CD14-positive monocyte (primary cell): ENCODE measurements at places on chromosomes 1 and 21.
A peak's percentile ranks its signal among the peaks of the same experiment; 100 is the strongest.

DNA sequence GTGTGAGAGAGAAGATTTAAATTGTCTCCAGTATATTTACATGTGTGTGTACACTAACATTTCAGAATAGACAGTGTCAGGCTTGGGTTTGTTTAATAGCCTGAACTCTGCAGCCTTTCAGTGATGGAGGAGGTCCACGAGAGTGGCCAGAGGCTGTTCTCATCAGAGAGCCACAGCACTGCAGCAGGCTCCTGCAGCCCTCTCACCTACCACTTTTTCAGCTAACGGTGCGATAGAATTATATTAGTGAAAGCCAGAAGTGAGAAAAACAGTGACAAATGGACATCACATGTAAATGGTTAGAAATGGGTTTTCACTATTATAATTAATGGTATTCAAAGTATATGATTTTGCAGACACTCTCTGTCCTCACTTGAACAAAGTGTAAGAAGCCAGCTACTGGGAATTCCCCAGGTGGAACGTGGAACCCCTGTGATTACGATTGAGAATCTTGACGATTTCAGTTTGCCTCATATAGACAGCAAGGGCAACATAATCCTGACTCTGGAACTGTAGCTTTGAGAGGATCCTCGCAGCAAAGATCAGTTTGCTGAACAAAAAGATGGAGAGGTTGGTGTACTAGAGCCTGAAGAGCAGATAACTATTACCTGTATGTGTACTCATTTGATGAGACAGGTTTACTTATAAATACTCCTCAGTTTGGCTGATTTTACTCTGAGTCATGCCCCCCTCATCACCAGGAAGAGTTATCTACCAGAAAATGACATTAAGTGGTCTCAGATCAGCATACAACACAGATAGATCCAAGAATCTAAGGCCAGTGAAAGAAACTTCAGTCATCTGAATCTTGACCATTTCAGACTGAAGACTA, 31.4 kb downstream of the IFI16 start:
- no peak for DNase-seq

GRCh38 chr1:28983509-28984310, 69.3 kb downstream of the EPB41 start:
- DNase-seq = no peak

DNA sequence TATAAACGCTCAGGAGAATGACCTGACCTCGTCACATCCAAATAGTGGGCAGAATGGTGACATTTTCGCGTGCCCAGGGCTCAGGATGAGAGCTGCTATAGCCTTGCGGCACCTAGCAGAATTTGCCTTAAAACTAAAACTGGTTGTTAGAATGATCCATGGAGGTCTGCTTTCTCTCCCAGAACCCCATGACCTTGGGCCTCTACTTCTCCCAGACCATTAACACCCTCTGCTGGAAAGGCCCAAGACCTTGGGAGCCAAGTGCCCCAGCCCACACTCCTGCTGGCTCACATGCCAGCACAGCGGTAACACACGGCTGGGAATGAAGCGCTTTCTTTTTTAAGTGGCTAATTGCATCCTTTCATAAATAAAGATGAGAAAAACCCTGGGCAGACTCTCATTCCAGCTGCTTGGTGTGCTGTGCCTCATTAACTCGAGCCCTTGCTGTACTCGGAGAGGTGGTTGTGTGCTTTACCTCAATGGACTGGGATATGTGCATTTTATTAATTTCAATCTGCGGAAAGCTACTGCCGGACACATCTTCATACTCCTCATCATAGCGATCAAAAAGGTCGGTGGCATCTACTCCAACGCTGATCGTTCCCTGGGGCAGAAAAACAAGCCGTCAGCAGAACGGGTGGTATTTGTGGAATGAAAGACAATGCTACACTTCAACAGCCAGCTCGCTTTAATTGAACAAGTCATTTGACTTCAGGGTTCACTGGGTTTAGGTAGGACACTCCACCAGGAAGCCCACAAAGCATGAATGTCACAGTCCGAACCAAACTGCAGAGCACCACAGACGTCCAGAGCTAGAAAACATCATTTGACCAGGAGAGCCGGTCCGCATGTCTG, 29.0 kb downstream of the THAP3 start:
- DNase-seq = no peak

- no peak for DNase-seq
These were observed 150.1 kb upstream of the SOD1 start for GRCh38 chr21:31509194-31510017.

DNA sequence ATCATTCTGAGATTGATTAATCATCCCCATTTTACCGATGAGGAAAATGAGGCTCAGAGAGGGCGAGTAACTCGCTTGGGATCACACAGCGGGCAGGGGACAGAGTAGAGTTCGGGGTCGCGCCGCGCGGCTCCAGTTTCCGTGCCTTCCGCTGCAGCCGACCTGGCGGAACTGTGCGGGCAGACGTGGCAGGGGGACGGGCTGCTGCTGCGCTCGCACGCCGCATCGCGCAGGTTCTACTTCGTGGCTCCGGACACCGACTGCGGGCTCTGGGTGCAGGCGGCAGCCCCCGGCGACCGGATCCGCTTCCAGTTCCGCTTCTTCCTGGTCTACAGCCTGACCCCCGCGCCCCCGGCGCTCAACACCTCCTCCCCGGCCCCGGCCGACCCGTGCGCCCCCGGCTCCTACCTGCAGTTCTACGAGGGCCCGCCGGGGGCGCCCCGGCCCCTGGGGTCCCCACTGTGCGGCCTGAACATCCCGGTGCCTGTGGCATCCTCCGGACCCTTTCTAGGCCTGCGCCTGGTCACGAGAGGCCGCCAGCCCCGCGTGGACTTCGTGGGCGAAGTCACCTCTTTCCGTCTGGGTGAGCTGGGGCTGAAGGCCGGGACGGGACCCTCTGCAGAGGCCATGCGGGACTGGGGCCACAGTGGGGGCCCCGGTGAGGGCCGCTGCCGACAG, 2.3 kb downstream of the LDLRAD2 start:
- DNase-seq = peak; percentile 34

DNA sequence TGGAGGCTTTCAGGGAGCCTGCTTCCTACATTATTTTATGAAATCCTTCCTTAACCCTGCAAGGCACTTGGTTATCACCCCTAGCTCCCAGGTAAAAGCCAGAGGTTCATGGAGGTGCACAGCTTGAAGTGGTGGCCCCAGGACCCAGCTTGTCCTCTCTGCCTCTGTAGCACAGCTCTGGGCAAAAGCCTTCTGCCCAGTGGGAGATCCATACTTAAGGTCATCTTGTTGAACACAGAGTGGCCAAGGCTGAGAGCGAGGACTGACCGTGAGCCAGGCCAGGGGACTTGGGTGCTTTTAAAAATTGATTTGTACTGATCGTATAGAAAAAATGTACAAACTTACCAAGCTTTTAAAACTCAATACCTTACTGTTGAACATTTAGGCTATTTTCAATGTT, 33.4 kb downstream of the KCNA2 start:
- DNase-seq = no peak

GRCh38 chr1:33379631-33380354, 51.1 kb downstream of the PHC2 start:
- no peak for DNase-seq

DNA sequence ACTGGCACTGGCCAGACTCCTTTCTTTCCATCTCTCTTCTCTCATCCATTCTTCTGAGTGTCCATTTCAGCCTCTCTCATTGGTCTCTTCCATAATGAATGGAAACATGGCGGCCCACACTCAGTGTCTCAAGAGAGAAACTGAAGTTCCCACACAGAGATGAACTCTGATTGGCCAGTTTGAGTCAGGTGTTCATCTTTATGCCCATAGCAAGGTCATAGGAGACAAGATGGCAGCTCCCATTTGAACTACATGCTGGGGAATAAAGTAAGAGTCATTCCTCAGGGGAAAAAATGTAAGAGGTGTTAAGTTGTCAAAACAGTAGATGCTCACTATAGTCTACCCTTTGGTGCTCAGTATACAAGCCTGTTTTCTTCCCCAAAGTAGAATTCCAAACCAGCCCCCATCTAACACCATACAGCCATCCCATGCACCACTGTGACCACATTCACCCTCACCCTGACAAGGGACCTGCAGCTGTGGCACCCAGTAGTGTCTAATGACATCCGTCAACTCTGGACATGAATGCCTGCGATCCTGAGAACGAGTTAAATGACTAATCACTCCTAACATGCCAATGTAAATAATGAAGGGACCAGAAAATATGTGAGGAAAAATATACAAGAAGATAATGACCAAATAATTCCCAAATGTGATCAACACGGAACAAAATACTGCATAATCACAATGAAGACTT, 12.4 kb downstream of the CDA start:
- no peak for DNase-seq

- DNase-seq = peak; percentile 27
These were observed 69.6 kb downstream of the KCNJ15 start for GRCh38 chr21:38326429-38326828.

DNA sequence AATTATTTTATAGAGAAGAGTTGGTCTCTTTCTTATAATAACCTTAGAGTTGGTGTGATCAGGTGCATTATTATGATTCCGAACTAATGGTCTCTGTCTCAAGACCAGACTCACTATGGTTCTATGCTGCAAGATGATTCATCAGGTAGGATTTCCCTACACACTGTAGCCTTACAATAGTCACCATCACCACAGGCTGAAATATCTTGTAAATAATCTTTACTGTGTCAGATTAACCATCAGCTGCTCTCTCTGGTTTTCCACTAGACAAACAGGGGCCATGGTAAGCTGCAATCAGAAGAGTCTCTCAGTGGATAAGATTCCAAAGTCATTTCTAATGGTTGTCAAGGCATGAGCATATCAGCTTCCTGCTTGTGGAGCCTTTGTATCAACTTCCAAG, 4.4 kb upstream of the GBP4 start:
- DNase-seq = no peak

GRCh38 chr1:65404941-65405340, 15.5 kb upstream of the LEPR start:
- DNase-seq = no peak

- no peak for DNase-seq
These were observed 2.0 kb downstream of the LRRC41 start for GRCh38 chr1:46301406-46301807.

GRCh38 chr1:171828794-171829193, 12.5 kb upstream of the DNM3 start:
- DNase-seq = no peak

DNA sequence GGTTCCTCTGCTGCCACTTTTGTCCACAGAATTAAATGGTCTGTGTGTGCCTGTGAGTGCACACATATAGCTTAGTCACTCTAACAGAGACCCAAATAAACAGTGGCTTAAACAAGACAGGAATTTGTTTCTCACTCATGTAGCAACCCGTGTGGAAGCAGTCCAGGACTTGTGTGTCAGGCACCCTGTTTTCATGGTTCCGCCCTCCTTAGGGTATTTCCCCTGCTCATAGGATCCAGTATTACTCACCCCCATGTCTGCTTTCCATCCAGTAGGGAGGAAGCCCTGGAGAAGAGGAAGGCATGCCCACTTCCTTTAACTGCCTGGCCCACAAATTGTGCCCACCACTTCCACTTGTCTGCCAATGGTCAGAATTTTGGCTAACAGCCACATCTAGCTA, 41.3 kb upstream of the TACSTD2 start:
- DNase-seq = peak; percentile 99

GRCh38 chr1:225710804-225711203, 57.9 kb upstream of the ENAH start:
- DNase-seq = no peak

- no peak for DNase-seq
These were observed 4.9 kb downstream of the MCL1 start for GRCh38 chr1:150574260-150575071.

DNA sequence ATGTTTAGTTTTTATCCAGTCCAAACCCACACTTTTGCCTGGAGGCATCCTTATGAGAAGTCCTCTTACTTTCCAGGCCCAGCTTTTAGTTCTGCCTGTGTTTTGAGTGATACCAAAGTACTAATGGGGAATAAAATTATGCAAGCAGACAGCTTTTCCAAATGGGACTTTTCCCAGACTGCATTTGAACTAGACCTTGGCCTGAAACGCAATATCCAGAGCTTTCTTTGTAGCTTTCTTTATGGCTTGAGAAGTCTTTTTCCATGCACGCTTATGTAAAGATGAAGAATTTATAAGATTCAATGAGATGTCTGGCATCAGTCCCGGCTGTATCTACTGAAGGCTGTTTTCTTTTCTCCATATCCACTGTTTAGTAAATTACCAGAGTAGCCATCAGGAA, 236.6 kb upstream of the RAB4A start:
- no peak for DNase-seq

DNA sequence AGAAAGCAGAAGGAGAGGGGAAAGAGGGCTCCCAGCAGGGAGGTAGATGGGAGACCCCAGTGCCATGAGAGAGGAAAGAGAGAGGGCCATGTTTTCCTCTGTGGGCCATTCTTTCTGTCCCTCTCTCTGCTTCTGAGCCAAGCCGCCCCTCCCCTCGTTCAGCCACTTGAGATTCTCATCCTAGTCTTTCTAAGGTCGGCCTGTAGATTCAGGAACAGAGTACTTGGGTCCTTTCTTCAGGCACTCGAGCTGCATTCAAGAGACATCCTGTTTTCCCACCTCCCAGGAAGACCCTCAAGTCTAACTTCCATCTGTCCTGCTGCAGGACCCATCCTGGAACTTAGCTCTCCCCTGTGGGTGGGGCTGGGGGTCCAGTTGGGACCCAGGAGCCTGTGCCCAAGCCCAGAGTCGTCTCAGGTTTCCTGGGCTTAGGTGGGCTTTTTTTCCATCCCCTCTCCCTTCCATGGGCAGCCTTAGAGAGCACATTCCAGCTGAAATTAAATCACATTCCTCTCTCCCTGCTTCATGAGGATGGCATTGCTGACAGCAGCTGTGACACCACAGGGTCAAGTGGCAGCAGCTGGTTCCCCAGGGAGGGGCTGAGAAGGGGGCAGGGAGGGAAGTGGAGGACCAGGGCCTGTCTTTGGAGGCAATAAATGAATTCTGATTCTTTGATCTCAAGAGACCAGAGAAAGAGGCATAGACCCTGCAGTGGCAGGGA, 13.0 kb downstream of the NES start:
- no peak for DNase-seq

DNA sequence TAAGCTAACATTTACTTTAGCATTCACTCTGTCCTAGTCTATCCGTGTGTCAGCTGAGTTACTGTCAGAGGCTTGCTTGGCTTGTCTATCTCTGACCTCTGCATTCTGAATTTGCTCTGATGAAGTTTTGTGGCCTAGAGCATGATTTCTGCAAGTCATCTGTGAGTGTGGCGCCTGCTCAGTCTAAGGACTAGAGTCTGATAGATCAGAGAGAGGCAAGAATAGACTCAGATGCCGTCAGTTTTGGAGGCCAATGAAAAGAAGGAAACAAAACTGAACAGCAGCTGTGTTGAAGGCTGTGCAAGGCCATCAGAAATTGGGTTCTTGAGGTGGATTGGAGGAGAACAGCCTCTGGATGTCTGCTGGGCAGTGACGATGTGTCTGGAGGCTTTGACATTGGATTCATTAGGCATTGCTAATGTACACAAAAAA, 573.1 kb downstream of the USP25 start:
- no peak for DNase-seq

GRCh38 chr1:231701306-231701705, 74.7 kb downstream of the DISC1 start:
- DNase-seq = no peak

GRCh38 chr1:103529746-103530145, 4.2 kb downstream of the RNPC3 start:
- DNase-seq = no peak

- peak; percentile 27 for DNase-seq
These were observed 32.1 kb downstream of the CD244 start for GRCh38 chr1:160830321-160831153.

GRCh38 chr21:45168522-45168921, 94.1 kb downstream of the ADARB1 start:
- DNase-seq = no peak
